Uterine smooth muscle cell (primary cell): ENCODE measurements at places on chromosomes 5 and 9. TPM values are rescaled to one million over a fixed set of nuclear protein-coding genes. Genes with fewer than 3 reads are reported as not detected.

CDC25C gene
- total RNA-seq: 3.4 and 22.4 TPM in 2 replicates

TEK gene
- 3.1 and 3.6 TPM in 2 replicates for total RNA-seq

MTMR12 gene
- 25.0 and 26.0 TPM in 2 replicates for total RNA-seq

BSPRY gene
- not detected in 2 replicates for total RNA-seq

TBC1D2 gene
- 24.5 and 34.3 TPM in 2 replicates for total RNA-seq

CCL19 gene
- total RNA-seq: not detected in 2 replicates

ZNF79 gene
- 10.4 and 12.6 TPM in 2 replicates for total RNA-seq

HACD4 gene
- total RNA-seq: 9.1 and 9.9 TPM in 2 replicates

ADGRV1 gene
- total RNA-seq: 0.25 and 0.33 TPM in 2 replicates

DNAI1 gene
- total RNA-seq: 0.11 and 0.12 TPM in 2 replicates

WDR41 gene
- total RNA-seq: 165 and 179 TPM in 2 replicates

CNTNAP3 gene
- total RNA-seq: 0.55 and 0.87 TPM in 2 replicates

NME5 gene
- total RNA-seq: 1.7 and 3.4 TPM in 2 replicates

SPINK1 gene
- 0.33 TPM in 1 of 2 replicates, not detected in the other for total RNA-seq

ACSL6 gene
- 0.11 TPM in 1 of 2 replicates, not detected in the other for total RNA-seq
